ENCODE measurements at places on chromosomes 3 and 15.

- DNase-seq = no peak
Measured at GRCh38 chr15:92035961-92036360, 182.5 kb downstream of the SLCO3A1 start.

- DNase-seq = no peak
Measured at GRCh38 chr3:97816811-97817210, 5.0 kb upstream of the CRYBG3 start.

DNA sequence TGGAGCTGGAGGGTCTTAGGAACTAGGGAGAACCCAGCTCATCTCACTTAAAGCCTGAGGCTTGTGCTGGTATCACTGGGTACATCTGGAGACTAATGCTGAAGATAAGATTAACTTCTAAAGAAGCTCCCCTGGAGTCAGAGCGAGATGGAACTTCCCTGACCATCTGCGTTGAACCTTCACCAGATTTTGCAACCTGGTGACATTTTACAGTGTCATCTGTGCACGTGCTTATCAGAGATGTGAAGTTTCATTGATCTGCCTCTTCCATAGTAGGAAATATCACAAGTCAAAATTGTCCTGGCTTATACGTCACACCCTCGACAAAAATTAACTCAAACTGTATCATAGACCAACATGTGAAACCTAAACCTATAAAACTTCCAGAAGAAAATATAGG is 395.5 kb downstream of the SHQ1 start:
- DNase-seq = no peak

DNA sequence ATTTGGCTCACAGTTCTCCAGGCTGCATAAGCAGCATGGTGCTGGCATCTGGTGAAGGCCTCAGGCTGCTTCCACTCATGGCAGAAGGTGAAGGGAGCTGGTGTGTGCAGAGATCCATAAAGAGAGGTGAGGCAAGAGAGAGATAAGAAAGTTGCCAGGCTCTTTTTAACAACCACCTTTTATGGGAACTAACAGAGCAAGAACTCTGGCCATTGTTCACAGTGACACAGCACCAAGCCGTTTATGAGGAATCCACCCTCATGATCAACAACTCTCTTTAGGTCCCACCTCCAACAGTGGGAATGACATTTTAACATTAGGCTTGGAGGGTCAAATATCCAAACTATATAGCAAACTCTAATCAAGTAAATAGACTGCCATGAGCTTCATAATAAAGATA is 557.2 kb upstream of the SUCLG2 start:
- DNase-seq = no peak

Data from amniotic stem cell (primary cell).